ENCODE measurements at places on chromosomes 5 and 9.
A peak's percentile ranks its signal among the peaks of the same experiment; 100 is the strongest.

DNA sequence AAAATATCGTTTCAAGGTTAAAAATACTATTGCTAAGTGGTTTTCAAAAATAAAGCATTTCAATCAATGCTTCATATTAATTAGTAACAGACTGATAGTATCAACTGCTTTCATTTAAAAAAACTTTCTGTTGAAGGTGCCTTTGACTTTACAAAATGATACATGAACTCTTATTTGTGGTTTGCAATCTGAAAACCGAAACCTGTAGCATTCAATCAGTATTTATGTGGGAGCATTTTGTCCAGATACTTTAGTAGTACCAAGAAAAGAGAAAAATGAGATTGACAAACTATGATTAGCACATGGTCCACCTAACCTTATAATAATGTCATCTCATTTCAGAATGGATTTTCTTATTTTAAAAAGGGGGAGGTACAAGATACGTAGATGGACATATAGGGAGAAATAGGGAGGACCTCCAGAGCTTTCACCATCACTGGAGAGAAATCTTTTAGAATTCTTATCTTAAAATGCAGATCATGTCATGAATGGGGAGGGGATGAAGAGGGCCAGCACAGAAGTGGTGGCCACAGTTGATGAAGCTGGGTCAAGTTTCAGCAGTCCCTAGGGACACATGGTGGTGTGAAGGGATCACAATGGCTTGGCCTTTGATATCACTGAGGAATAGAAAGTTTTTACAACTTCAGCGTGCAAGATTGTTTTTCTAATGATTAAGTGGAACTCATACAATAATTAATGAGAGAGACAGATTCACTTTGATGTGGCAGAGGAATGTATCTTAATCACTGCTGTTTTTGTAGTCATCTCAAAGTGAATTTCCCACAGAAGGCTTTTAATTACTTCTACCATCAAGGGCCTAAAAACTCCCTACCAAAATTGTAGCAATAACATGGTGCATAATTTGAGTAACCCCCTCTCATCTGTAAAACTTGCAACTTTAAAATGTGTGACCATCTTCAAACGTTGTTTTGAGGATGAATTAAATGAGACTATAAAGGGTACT, 322.3 kb upstream of the EDIL3 start:
- DNase-seq = no peak

DNA sequence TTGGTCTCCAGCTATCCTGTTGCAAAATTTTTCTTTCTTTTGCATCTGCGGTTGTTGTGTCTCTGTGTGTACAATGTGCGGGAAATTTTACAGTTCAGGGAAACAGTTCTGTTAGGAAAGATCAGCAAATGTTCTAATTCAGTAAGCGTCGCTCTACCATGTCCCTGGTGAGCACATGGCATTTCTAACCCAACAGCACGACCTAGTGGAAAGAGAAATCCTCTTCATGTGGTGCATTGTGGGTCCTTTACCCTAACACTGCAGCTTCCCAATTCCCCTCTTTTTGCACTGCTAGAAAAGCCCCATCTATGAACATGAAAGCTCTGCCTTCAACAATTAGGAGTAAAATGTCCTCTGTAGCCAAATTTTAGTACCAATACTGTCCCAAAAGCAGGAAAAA, 974.2 kb upstream of the CDH9 start:
- peak; percentile 5 for DNase-seq

DNA sequence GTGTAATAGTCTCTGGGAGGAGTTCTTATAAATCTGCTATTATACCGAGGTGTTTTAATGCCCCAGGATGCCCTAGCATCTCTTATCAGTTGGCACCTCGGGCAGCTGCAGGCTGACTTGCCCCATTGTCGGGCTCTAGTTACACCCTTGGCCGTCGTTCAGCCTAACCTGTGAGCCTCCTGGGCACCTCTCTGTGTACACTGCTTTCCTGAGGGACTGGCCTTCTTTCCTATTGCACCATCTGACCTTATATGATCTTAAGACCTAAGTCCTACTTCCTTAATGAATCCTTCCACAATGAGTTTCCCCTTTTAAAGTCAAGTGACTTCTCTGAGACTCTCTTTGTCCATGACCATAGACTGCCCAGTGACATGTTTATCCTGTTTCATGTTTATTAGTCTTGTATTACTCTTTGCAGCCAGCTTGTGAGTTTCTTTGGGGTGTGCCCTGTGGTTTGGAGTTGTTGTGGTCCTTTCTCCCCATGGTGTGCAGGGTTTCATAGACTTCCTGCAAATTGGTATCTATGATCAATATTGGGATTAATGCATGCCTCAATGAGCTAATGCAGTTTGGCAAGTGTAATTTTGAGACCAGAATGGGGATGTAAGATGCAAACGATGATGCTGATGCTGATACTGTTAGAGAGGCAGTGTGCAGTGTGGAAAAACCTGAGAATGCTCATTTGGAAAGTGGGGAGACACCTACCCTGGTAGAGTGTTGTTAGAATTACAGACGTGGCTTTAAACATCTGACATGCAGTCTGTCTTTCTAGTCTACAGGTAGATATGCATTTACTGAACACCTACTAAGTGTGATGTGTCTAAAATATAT, 4.9 kb downstream of the DAPK1 start:
- DNase-seq = peak; percentile 25

DNA sequence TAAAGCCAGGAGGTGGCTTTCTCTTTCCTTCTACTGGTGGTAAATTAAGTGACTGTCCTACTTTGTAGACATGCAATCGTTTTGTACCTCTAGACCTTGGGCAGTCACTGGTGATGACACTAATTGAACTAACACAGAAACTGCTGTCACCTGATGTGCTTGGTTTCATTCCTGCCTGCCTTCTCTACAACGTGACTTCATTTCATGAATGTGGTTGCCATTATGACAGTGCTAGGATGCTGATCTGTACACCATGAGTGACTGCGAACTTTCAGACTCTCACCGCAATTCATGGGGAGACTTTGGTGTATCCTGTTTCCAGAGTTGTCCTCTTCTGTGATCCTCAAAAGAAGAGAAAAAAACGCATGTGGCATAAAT, 47.5 kb downstream of the UBE2QL1 start:
- no peak for DNase-seq

DNA sequence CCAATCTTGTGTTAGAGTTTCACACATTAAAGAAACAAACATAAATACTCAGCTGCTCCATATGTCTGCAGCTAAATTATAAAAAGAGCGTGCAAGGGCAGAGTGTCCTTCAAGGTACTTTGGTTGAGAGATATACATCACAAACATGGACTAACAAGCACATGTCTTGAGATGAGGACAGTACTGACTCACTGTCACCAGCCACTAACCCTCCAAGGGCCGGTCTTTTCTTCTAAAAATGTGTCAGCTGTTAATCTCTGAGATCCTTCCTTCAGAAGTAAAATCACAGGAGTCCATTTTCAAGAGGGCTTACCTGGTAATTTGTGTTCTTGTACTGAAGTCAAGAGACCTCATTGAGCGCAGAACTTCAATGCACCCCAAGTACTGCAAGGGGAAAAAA, 66.4 kb downstream of the SHC3 start:
- DNase-seq = no peak

- no peak for DNase-seq
These were observed 488.8 kb downstream of the HTR1A start for GRCh38 chr5:63473335-63473967.

DNA sequence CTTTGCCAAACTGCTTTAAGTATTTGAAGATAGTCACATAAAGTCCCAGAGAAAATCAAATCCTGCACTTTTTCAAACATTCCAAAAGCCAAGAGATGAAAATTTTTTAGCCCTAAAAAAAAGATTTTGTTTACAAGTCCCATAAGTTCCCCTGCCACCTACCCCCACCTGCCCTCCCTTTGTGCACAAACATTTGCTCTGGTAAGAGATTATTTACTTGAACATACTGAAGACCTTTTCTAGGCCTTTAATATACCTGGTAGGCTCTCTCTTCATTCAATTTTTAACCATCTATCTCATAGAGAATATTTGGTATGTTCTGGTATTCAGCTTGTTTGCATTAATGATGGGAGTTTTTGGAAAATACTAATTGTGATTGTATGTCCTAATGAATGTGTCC, 50.3 kb downstream of the MEGF9 start:
- no peak for DNase-seq

DNA sequence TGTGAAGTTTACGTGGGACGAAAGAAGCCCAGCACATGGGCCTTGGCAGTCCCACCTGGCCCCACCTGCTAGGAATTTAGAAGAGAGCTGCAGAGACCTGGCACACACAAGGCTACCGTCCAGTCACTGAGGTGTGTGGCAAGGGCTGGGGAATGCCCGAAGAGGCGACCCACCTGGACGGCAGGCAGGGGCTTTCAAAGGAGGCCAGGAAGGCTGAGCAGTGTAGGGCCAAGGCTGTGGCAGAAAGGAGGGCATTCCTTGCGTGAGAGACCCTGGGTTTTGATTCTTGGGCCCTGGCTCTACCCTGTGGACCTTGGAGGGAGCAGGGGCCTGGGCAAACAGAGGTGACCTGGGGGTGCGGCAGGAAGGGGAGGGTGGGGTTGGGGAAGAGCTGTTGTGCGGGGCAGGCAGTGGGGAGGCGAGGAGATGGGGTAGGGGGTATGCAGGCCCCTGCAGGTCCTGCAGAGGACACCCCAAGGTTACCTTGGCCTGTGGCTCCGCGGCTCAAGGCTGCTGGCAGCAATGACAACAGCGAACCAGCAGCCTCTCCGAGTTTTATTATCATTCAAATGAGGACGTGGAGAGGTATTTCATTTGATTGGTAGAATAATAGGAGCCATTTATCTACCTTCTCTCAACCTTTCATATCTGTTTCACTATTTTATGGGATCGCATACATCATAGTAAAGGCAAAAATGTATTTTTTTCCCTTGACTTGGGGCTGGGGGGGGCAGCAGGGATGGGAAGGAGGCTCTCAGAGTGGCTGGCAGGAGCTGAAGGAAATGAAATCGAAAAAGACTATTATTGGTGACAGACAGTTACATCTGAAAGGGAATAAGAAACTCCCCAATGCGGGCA, 24.8 kb downstream of the TSPAN17 start:
- no peak for DNase-seq

DNA sequence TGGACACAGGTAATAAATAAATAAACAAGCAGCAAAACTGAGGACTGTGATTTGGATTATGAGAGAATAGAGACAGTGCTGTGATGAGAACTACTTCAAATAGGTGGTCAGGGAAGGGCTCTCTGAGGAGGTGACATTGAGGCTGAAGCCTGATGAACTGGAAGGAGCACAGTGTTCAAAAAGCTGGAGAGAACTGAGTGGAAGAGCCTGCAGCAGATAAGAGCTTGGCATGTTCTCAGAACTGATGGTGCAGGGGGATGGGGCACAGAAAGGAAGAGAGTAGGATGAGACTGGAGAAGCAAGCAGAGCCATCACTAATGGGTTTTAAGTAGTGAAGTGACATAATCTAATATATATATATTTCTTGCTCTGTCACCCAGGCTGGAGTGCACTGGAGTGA, 11.2 kb upstream of the TPM2 start:
- DNase-seq = no peak

GRCh38 chr5:36642089-36642488, 35.7 kb downstream of the SLC1A3 start:
- no peak for DNase-seq

GRCh38 chr9:14480526-14480925, 166.6 kb upstream of the NFIB start:
- DNase-seq = no peak

DNA sequence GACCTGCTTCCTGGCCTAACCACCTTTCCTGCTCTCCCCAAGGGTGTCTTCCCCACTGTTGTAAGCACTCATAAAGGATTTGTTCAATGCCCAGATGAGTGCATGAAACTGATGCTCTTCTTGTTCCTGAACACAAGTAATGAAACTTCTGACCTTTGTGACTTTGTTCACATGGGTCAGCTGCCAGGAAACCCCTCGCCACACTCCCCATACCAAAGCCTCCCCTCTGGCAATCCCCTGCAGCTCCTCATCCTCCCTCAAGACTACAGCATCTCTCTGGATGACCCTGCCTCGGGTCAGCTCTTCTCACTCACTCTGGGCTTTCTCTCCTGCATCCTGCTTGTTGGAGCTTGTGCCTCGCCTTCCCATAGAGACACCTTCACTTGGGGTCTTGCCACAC, 72.2 kb upstream of the SPTLC1 start:
- DNase-seq = no peak

DNA sequence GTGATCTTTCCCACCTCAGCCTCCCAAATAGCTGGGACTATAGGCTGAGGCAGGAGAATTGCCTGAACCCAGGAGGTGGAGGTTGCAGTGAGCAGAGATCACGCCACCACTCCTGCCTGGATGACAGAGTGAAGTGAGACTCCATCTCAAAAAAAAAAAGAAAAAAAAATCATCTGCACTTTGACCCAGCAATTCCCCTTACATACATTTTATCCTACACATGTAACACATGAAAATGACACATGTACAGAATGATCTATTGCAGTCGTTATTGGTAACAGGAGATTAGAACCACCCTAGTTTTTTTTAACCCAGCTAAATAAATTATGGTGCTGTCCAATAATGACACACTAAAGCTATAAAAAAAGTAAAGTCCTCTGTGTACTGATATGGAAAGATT, 14.2 kb downstream of the RUFY1 start:
- DNase-seq = no peak

GRCh38 chr5:1564182-1564748, 40.5 kb upstream of the LPCAT1 start:
- DNase-seq = peak; percentile 86

DNA sequence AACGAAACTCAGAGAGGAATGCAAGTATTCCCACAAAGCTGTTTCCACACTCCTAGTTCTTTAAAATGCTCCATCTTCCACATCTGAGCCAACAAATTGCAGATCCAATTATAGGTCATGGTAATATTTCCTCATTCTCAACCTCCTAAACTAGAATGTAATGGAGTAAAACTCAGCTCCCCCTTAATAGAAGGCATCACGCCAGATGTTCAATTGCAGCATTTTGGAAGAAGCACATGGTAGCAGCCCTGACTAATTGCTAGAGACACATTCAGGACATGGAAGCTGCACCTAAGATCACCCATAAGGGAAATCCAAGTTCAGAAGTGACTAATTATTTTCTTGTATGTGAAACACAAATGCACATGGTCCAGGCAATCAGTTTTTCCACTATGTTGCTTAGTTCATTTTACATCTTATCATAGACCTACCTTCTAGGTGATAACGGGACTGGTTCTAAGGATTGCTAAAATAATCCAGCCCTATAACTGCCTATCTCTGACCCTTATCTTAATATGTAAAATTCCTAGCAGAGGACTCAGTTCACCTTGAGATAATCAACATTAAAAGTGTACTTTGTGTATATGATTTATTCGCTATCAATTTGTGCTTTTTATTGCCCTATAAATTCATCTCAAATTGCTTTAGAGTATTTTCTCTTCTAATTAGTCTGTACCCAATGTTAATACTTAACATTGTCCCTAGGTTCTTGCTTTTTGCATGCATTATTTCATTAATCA, 75.1 kb downstream of the GABRB2 start:
- no peak for DNase-seq

- DNase-seq = no peak
These were observed 320.2 kb downstream of the RFX3 start for GRCh38 chr9:3205421-3206095.
